ENCODE measurements at places on chromosomes 1 and 21. TPM values are rescaled to one million over a fixed set of nuclear protein-coding genes. Genes with fewer than 3 reads are reported as not detected.

Gene MYOG
- not detected for total RNA-seq

DNA sequence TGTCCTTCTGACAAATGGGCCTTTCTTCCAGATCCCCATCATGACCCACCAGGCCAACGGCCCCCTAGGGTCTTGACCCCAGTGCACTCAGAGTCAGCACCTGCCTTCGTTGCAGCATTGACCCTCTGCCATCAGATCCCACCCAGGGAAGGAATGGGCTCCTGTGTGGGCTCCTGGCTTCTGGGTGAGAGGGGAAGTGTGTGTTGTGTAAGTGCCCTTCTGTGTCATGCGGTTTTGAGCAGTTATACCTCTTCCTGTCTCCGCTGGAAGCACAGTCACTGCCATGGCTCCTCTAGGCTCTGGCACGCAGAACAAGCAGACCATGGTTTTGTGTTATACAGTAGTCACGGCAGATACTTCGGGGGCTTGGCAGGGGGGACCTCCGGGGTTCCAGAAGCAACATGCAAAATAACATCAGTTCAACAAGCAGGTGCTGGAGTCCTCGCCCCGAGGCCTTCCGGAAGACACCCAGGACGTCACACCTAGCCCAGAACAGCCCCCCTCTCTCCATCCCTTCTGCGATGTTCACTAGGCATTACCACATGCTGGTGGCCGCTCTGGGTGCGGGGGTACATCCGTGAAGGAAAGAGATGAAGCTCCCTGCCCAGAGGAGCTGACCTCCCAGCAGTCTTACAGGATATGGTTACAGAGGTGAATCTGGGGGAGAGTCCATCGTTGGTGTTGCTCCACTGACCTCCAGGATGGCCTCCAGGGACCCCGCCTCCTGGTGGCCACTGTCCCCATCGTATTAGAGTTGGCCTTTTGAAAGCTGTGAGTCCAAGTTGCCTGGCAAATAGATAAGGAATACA is 17.4 kb upstream of the KCNAB2 start:
- peak; percentile 28 for DNase-seq

DNA sequence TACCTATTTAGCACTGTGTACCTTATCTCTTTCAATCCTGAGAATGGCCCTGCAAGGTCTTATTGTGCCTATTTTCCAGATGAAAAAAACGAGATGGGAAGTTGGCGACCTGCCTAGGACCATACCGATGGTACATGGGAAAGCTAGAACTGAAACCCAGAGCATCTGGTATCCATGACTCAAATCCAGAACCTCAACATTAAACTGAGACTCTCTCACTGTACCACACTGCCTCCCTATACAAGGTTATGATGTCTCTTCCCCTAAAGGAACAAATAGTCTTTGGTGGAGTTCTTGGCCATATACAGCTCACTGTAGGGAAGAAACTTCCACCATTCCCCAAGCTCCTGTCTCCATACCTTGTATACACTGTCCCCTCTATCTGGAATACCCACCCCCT is 110.7 kb downstream of the TNR start:
- no peak for DNase-seq

DNA sequence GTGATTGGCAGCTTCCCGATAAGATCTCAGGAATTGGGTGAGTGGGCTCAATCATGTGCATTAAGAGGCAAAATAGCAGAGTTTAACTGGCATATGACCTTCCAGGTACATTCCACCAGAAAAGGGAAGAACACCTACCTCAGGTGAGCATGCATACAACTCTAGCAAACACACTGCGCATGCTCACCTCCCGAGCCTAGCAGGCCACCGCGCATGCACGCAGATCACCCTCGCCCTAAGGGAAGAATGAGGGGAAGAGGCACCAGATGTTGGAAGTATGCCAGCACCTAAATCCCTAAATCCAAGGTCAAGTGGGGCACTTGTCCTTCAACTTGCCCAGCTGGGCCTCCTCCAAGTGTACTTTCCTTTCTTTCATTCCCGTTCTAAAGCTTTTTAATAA is 23.6 kb upstream of the CBR3 start:
- DNase-seq: no peak

DNA sequence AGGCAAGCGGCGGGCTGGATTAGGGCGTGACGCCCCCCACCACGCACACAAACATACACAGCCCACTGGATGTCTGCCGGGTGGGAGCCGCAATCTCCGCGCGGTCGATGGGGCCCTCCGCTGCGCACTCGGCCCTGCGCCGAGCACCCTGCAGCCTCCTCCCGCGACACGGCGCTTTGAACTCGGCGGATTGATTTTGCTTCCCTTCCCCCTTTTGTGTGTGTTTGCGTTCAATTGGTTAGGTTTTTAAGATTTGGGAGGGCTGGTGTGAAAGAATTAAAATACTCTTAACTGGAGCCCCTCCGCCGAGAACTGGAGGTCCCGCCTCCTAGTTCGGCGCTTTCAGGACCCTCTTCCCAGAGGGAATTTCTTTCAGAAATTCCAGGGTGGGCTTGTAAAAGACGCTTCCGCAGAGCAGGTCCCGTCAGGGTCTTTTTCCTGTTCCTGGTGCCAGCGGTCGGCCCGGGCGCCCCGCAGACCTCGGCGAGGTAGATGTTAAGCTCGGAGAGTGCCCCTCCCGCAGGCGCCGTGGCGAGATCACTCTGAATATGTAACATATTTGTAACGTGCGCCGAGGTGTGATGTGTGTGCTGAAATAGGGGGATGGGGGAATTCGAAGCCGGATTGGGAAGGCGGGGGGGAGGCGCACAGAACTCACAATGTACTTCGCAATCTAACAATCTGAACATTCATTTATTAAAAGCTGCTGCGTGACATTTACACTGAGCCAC is 8.0 kb upstream of the BARHL2 start:
- no peak for DNase-seq

Gene TMIGD3
- total RNA-seq: not detected

DNA sequence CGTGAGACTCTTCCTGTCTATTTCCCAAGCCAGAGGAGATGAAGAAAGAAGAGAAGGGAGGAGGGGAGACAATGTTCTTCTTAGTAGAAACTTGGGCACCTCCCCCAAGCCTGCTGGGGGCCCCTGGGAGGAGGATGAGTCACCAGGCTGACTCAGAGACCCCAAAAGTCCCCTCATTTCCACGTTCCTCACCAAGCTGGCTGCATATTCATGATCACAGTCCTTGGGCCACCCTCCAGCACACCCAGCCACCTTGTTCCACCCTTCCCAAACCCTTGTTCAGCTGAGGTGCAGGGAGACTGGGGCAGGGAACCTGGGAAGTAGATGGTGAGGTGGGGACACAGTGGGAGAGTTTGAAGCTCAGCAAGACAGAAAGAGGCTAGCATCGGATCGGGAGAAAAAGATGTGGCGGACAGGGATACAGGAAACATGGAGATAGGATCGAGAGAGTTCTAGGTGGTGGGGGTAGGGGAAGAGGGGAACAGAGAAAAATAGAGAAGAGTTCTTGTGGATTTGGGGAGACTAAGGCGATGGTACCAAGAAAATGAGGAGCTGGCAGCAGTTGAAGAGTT is 712 bp downstream of the RAB13 start:
- peak; percentile 36 for DNase-seq

DNA sequence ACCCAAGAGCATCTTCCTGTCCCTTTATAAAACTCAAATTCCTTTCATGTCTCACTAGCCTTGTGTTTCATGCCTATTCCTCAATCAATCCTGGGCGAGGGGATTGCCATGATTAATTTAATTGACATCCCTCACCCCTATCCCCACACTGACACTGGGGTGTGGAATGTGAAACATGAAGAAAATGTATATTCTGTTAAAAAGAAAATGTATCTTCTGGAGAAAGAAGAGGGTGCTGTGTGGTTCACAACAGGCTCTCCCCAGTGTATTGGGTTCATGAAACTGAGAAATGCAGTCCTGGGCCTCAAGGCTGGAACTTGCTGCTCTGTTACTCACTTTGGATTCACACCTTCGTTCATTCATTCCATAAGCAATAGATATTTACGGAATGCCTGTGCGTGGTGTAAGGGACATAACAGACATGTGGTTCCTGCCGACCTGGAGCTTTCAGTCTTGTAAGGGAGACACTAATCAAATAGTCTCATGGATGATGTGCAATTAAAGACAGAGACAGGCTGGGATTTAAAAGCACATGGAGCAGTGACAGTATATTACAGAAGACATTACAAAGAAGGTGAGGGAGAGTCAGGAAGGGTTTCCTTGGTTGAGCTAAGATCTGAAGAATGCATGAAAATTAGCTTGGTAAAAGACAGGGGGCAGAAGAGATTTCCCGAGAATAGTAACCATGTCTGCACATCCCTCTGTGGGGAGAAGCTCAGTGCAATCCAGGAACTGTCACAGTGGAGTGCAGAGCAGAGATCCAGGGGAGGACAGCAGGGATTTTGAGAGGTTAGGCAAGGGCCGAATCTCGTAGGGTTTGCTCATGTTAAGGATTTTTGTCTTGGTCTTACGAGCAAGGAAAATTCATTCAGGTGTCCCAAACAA is 32.1 kb downstream of the SERTAD4 start:
- DNase-seq: peak; percentile 51

Gene F5
- not detected for total RNA-seq

DNA sequence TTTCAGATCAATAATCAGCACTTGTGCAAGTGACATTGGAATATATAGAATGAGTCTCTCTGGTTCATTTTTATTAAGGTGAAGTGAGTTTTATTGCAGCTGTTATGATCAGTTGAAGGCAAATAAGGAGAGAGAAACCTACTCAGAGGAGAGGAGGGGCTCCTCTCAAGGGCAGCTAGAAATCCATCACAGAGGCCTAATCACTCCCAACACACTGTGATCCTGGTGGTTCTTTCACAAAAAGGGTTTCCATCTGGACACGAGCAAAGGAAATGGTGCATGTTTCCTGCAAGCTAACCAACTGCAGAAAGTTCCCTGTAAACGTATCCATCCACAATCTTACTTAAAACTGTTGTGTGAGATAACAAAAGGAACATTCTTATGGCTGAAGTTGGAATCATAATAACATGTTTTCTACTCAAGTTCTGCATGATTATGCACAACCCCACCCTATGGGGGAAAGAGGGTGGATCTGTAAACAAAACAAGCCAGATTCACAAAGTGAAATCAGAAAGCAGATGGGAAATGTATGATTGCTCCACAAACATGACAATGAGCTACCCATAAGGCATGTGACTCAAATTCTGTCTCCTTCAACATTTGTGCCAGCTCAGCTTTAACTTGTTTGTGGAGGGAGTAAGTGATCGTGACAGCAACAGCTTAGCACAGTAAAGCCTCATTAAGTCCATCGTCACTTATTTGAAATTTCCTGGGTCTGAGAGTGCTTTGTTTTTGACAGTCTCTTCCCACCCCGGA is 141.2 kb upstream of the ST6GALNAC5 start:
- DNase-seq: no peak

DNA sequence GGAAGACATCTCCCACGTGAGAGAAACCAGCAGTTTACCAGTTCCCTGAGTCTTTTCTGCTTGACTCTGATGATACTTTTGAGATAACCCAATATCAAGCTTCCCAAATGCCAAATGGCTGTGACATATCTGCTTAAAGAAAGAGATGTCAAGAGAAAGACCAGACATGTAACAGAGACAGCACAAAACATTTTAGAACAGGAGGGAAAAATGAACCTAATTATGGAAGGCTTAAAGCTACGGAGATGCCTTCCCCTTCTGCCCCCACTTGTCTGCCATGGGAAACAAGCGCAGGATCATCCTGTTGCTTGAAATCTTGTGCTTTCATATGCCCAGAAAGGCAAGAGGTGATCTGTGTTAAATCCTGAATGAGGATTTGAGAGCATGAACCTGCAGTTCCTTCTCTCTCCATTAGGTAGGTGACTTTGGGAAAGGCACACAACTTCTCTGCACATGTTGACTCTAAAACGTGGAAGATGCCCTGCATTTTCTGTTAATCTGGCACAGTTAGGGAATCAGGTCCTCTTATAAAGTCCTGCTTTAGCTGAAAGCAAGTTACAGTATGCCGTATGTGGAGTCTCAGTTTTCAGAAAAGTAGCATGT is 46.7 kb upstream of the MTR start:
- no peak for DNase-seq

Gene OR2L13
- not detected for total RNA-seq

- DNase-seq: no peak
Observed at GRCh38 chr1:76084029-76084627, 9.6 kb downstream of the ST6GALNAC3 start.

GRCh38 chr1:1550591-1551432 is 10.4 kb upstream of the TMEM240 start:
- DNase-seq: peak; percentile 52

Gene HLX
- 10.3 TPM for total RNA-seq

DNA sequence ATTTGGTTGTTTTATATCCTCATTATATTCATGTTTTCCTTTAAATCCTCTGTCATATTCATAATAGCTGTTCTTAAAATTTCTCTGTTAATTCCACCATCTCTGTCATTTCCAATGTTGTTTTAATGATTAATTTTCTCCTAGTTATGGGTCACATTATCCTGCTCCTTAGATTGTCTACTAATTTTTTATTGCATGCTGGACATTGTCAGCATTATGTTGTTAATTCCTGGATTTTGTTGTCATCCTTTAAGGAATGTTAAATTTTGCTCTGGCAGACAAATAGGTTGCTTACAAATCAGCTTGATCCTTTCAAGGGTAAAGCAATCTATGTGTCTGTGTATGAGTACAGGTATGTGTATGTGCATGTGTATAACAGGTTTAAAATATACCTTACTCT is 393.8 kb upstream of the POU3F1 start:
- no peak for DNase-seq

Gene HHIPL2
- not detected for total RNA-seq

- no peak for DNase-seq
Observed at GRCh38 chr1:25863486-25864262, 4.4 kb upstream of the AUNIP start.

Gene KIAA0040
- total RNA-seq: not detected

Gene CFHR5
- total RNA-seq: not detected

- DNase-seq: no peak
Observed at GRCh38 chr1:25990702-25991395, 7.0 kb downstream of the PAFAH2 start.

Gene FAM72A
- 7.2 TPM for total RNA-seq

Gene USP21
- total RNA-seq: 18.3 TPM

GRCh38 chr1:93707956-93708355 is 26.3 kb upstream of the BCAR3 start:
- DNase-seq: no peak

GRCh38 chr21:45836694-45837670 is 144.6 kb upstream of the COL6A1 start:
- DNase-seq: no peak

GRCh38 chr1:174954671-174955669 is 44.8 kb upstream of the CACYBP start:
- DNase-seq: no peak
